A549 treated with GW870086 at 1 μM for 4 hours (cell line): ENCODE measurements at places on chromosomes 12 and 14. TPM values are rescaled to one million over a fixed set of nuclear protein-coding genes. Genes with fewer than 3 reads are reported as not detected.

SLC38A1 gene
- total RNA-seq, result 58.7 to 86.4 TPM (median 81.6 TPM) in 5 replicates

SDR9C7 gene
- total RNA-seq, result 0.09 TPM in 1 of 5 replicates, not detected in the others

EXOC3L4 gene
- 0.82 to 2.4 TPM (median 1.8 TPM) in 5 replicates for total RNA-seq

TEDC1 gene
- total RNA-seq, result 33.9 to 47.0 TPM (median 44.7 TPM) in 5 replicates

FOXM1 gene
- total RNA-seq, result 81.4 to 98.0 TPM (median 90.6 TPM) in 5 replicates

ANO4 gene
- total RNA-seq, result 0.12 to 0.20 TPM (median 0.15 TPM) in 4 of 5 replicates, not detected in the other
